ENCODE measurements at places on chromosomes 5 and 9.
A peak's percentile ranks its signal among the peaks of the same experiment; 100 is the strongest.

DNA sequence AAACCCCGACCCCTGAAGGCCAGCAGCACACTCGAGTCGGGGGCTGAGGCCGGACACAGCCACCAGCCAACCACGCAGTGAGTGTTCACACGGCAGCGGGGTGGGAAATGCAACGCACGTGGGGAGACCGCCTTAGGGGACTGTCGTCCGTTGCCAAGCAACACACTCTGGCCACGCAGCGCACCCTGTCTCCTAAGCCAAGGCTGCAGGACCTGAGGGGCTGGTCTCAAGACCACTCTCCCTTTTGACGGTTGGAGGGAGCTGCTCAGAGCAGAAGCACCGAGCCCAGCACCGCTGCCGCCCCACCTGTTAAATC lies 7.5 kb downstream of the BRD9 start:
- DNase-seq, result no peak

GRCh38 chr9:5512658-5513452 lies 2.5 kb downstream of the PDCD1LG2 start:
- DNase-seq, result no peak

DNA sequence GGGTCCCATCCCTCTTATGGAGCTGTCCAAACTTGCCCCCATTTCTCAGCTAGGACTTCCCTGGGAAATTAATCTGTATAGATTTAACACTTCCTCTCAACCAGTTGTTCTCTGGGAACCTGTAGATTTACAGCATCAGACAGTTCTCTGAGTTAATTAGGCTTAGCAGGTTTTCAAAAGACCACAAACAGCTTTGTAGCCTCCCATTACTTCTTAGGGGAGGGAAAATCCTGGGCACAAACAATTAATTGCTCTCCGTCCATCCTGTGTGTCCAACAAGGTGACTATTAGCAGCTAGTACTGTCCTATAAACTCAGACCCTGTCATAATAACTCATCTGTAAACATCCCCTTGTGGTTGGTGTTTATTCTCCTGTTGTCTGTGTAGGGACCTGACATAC lies 197.9 kb downstream of the GOLPH3 start:
- no peak for DNase-seq

DNA sequence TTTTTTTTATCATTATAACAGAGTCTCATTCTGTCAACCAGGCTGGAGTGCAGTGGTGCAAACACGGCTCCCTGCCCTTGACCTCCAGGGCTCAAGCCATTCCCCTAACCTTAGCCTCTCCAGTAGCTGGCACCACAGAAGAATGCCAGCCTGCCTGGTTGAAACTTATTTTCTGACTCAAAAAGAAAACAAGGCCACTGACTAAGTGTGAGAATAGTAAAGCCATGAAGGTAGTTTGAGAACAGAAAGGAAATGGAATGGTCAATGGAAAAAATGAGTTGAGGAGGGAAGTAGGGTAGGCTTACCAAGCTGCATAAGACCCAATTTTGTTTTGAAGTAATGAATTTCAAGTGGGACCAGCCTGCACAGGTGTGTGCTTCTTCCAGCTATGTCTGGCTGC lies 82.8 kb upstream of the RORB start:
- DNase-seq, result no peak

DNA sequence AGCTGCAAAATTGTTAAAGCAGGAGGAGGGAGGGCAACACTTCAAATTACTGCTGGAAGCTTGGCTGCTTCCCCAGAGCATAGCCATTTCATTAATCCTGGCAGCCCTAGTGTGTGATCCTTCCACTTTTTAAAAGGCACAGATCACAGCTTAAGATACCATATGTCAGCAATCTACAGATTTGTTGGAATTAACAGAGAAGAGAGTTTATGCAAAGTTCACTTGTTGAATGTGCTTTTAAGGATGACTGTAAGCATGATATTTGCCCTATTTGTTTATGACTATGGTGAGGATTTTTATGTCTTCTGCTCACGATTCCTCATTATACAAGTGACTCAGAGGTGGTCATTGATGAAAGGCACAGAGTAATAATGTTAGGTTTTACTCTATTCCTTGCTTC lies 156.0 kb upstream of the CDKN2B start:
- no peak for DNase-seq

DNA sequence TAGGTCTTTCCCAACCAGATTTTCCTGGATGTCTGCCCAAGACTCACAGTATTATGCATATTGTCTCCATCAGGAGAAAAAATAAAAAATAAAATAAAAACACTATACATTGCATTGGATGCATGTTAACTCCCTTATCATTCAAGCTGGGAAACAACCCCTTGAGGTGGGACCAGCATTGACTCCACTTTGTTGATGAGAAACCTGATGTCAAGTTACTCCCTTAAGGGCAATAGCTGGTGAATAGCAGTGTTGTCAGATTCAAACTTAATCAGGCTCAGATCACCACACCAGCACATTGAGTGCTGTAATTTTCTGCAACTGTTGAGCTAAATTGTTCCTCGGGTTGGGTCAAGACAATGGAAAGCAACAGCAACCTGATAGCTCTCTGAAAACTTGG lies 264.0 kb upstream of the TRIM32 start:
- DNase-seq, result no peak

GRCh38 chr9:32589083-32589723 lies 16.2 kb upstream of the NDUFB6 start:
- no peak for DNase-seq

- no peak for DNase-seq
Observed at GRCh38 chr9:33151601-33152000, 15.5 kb downstream of the B4GALT1 start.

DNA sequence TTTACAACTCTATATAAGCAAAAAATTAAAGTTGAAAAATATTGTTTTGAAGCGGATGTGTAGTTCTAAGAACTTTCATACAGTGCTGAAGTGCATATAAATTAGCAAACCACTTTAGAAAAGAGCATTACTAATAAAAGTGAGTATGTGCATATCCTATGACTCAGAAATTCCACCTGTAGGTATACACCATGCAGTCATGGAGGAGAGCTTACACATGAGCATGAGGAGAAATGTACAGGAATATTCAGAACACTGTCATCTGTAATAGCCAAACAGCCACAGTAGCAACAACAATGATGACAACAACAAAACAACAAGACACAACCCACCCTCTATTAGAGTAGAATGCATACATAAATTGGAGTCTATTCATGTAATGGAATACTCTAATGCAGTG lies 138.2 kb upstream of the ARRDC3 start:
- DNase-seq, result no peak

DNA sequence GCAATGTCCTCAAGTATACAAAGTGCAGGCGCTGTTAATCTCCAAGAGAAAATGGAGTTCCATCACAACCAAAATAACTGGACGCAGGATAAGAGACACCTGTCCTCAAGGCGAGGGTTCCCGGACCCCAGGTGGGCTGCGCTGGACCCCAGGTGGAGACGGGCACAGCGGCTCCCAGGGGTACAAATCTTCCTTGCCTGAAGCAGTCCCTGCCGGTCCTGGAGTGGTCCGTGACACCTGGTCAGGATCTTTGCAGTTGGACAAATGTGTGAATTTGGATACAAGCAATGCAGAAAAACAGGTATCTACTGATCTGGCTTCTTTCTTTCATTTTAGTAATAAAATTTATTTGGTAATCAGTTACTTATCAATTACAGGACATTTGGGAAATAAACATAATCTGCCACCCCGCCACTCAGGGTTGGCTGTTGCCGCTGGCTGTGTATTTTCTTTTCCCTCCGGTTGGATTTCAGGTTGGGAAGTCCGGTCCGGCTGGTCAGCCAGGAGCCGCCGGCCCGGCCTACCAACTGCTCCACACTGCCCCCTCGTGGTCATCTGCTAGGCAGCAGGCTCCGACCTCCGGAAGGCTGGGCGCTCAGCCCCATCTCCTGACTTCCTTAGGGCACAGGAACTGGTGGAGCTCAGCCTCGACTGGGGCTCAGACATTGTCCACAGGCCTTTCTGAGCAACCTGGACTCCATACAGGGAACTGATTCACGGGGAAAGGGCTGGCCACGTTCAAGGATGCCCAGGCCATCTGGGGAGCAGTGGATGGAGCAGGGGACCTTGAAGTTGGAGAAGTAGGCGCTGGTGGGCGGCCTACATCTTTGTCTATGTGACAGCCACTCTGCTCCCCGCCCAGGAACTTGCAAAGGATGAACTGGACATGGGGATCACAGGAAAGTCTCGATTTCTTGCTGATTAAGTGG lies 43.4 kb downstream of the NXNL2 start:
- DNase-seq, result peak; percentile 85

DNA sequence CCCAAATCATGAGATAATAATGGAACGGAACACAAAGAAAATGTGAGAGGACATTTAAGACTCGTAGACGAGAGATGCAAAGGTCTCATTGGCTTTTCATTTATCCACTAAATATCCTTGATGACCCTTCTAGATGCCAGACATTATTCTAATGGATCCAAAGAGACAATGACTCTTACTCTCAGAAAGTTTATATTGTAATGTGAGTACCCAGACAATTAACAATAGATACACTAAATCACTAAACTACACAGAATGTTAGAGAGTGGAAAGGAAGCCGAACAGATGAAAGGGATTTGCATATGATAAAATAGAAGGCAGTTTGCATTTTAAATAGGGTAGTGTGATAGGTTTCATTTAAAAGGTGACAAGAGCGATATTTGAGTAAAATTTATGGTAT lies 973.3 kb downstream of the TAF11L14 start:
- no peak for DNase-seq

DNA sequence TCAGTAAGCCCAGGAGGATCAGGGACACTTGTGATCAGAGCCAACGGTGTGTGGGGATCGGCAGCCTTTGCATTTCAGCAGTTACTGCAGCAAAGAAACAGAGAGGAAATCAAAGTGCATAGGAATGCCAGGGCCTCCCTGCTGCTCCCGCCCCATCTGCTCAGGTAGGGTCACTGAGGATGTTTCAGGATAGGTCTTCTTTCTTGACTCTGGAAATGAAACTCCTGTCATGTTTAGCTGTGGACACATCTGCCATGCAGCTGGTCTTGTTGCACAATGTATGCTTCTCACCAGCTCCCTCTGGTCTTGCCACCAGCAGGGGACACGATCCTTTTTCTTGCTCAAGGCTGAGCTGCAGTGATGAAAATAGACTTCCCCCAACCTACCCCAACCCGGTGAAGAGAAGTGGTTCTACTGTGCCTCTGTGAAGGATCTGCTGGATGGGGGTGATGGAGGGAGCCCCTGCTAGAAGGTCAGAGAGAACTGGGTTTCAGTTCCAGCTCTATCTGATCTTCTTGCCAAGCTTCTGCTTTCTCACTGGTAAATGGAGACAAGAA lies 185.2 kb upstream of the KLF4 start:
- DNase-seq, result peak; percentile 14

GRCh38 chr9:129109537-129109903 lies 1.1 kb downstream of the CRAT start:
- DNase-seq, result peak; percentile 49
